Right hindlimb (tissue), 1 donor: ENCODE measurements at places on chromosomes 1 and 21.

GRCh38 chr1:62286786-62287224 is 32.4 kb downstream of the KANK4 start:
- peak; percentile 46 for DNase-seq

DNA sequence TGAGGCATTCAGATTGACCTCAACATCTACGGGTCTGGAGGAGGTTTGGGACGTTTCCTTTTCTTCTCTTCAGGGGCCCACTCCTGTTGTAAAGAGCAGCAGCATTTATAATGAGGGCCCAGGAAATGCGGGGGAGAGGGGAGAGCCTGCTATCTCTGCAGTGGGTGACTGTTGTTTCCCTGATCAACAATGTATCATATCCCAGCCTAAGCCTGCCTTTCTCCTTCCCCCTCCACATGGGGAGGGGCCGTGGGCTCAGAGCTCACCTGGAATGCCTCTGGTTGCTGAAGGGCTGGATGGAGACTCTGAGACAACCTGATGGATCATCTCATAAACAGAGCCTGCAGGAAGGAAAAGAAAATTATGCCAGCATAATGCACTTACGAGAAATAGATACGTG is 36.0 kb upstream of the HAO2 start:
- no peak for DNase-seq

GRCh38 chr1:235160383-235160956 is 580 bp downstream of the RBM34 start:
- DNase-seq: no peak

- no peak for DNase-seq
These were observed 27.5 kb upstream of the JUN start for GRCh38 chr1:58811303-58811702.

DNA sequence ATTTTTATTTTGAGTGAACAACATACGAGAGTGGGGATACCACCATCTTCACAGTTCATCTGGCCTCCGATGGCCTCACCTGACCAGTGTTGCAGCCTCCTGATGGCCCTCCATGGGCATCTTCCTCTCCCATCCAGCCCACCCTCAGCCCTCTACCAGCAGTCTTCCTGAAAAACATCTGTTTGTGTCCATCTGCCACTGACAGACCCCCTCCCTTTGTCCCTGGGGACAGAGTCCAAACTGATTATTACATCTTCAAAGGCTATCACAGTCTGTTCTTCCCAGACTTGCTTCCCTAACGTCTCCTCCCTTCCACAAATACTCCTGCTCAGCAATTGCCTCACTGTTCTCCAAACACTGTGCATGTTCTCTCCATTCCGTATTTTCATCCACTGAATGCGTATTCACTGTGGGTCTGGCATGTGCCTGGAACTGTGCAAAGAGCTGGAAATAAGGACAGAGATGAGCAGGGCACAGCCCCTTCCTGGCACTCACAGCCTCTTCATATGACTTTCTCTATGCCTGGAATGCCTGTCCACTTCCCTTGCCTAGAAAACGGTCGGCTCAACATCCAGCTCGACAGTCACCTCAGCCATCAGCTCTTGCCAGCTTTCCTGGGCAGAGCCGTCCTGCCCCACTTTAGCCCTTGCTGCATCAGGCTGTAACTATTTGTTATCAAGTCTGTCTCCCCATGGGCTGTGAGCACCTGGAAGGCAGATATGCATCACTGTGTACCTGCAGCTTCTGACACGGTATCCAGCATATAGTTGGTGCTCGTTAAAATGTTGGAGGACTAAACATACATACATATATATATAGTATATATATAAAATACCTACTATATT is 8.3 kb upstream of the ATF3 start:
- DNase-seq: no peak

GRCh38 chr1:42738678-42739226 is 1.3 kb downstream of the CLDN19 start:
- DNase-seq: no peak

DNA sequence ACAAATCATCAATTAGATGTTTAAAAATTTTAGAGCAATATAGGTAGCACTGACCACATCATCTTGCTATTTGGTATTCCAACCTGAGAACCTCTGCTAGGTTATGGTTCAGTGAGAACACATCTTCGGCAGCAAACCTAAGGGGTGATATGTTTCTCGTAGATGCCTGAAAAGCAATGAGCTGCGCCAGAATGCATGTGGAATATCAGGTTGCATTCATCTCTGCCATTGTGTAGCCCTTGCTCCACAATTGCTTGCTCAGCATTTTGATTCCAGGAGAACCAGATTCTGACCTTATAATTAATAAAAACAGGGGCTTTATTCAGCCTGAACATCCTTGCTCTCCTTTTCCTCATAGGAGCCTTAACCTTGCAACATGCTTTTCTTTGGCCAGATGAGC is 408.1 kb downstream of the USH2A start:
- DNase-seq: no peak

DNA sequence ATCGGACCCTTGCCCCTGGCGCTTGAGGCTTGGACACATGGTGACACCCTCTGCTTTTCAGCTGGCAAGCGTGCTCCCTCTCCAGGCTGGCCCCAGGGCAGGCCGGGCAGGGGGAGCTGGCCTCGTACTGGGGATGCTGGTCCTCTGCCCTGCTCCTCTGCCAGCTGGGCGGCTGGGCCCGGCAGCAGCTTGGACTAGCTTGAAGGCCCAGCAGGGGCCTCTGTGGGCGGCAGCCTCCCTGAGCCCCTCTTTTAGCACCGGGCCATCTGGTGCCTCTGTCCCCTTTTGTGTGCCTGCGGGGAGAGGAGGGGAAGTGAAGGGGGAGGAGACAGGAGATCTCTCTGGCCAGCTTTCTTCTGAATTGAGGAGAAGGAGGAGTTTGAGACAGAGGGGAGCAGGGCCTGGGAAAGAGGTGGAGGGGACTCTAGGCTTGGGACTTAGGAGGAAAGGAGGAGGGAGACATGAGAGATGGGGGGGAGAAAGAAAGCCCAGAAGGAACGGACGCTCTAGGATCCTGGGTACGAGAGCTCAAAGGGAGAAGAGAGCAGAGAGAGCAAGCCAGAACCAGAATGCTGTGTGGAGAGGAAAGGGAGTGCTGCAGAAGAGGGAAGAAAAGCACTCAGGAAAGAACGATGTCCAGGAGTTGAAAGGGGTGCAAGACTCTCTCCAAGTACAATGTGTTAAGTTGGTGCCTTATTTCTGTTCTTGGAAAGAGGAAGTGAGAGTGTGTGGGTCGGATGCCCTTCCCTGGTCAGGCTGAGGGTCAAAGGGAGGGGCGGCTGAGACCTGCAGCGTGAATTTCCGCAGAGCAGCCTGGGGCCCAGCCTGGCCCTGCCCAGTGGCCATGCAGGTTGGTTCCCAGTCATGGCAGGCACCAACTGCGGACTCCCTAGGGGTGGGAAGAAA is 40.3 kb downstream of the IER5 start:
- no peak for DNase-seq

DNA sequence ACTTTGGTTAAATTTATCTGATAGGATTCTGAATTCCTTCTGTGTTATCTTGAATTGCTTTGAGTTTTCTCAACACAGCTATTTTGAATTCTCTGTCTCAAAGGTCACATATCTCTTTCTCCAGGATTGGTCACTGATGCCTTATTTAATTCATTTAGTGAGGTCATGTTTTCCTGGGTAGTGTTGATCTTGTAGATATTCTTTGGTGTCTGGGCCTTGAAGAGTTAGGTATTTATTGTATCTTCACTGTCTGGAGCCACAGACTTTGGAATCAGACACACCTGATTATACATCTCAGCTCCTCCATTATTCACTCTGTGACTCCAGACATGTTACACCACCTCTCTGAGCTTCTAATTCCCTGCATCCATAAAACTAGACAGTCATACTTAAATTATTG is 34.2 kb upstream of the ETS2 start:
- DNase-seq: no peak

DNA sequence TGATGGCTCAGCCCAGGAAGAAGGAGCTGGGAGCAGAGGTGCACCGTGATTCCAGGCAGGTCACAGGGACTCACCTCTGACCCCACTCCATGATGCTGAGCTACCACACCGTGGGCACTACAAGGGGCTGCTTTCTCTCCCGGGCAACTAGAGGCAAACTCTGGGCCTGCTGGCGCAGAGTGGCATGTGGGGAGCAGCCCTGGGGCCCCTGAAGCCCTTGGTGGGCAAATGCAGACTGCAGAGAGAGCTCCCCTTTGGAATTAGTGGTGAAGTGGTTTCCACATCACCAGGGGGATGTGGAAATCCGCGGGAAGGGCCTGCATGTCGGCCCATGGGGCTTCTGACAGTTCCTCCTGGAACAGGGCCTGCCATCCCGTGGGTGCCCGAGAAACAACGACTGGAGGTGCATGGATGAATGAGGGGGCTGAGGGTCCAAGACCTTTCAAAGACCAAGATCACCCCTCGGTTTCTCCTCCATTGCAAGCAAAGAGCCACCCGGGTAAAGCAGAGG is 11.8 kb upstream of the MMEL1 start:
- DNase-seq: no peak

DNA sequence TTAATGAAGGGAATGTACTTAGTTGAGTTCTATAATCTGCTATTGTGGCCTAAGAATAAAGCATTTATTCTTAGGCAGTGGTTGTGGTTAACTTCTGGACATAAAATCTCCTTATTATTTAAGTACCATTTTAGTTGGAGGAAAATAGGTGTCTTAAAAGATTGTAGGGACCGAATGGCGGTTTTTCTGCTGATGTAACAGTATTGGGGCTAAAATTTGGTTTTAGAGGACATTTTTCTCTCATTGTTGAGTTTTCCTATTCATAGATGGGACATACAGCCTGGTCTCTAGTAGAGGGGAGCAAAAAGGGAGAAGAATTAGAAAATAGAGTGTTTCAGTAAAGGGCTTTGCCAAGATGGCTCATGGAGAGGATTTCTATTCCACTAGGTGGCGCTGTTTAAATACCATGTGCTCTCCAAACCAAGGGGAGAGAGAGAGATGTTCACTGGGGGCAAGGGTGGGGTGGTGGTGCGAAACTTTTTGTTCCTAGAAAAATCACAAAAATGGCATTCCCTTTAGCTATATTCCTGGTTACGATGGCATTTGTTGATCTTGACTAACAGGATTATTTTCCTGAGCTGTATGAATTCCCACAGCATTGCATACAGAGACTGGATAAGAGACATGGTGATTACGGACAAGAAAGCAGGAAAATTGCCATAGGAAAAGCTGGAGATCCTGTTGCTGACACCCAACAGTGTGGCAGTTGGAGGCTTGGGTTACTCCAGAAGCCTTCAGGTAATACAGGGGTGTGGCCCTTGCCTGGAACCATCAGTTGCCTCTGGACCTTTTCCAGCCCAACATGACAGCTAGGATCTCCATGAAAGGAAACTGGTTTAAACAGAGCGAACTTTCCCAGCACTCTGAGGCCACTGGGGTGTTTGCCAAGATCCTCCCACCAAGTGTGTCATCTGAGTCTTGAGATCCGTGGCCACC is 18.2 kb upstream of the FCGR2A start:
- peak; percentile 37 for DNase-seq

DNA sequence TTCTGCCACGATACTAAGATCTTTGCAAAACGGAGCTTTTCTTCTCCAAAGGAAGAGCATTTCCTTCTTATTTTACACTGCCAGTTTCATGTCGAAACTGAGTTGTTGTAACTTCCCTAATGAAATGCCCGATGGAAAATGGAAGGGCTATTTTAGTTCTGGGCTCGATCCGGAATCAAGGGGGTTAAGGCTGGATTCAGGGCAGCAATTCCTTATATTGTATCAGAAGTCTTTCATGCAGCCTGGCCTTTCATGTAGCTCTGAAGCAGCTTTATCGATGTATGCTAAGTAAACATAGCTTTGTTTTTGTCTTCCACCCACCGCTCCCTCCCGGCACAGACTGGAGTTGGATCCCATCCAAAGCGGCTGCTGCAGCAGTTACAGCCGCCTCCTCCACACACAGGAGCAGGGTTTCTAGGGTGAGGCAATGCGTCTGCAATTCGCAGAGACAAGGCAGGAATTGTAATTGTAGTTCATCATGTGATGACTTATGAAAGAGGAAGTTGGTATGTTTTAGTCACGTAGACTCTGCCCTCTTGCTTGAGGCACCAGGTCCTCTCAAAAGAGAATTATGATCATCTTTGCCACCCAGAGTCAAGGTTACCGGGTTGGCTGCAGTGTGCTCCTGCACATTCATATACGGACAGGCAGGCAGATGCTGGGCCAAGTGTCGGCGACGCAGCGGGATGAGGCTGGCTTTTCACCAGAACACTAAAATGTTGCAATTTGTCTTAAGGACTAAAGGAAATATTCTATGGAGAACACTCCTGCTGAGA is 2.6 kb upstream of the IRF2BP2 start:
- DNase-seq: peak; percentile 94

DNA sequence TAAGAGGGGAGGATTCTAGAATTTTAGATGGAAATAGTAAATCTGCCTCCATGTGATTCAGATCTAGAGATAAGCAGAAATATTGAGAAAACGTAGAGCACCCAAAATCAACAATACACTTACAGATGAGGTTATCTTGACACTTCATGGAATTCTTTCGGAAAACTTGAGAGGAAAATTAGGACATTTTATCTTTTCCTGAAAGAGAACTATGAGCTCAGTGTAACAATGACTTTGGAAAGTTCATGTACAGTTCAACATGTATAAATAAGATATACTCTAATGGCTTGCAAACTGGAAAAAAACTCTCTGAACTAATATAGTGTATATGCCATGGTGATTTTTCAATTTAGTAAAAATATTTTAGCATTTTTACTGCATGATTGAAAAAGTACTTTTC is 338.1 kb upstream of the NEGR1 start:
- DNase-seq: no peak

DNA sequence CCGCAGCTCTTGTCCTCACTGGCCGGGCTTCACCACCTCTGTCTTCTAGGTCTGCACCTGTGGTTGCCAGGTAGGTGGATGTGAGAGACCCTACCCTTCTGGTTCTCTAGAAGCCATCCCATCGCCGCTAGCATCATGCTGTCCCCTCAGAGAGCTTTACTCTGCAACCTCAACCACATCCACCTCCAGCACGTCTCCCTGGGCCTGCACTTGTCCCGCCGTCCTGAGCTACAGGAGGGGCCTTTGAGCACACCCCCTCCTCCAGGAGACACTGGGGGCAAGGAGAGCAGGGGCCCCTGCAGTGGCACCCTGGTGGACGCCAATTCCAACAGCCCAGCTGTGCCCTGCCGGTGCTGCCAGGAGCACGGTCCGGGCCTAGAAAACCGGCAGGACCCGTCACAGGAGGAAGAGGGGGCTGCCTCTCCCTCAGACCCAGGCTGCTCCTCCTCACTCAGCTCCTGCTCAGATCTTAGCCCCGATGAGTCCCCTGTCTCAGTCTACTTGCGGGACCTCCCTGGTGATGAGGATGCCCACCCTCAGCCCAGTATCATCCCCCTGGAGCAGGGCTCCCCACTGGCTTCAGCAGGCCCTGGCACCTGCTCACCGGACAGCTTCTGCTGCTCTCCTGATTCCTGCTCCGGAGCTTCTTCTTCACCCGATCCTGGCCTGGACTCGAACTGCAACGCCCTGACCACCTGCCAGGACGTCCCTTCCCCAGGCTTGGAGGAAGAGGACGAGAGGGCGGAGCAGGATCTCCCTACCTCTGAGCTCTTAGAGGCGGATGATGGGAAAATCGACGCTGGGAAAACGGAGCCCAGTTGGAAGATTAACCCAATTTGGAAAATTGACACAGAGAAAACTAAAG is 1.2 kb downstream of the RUSC1 start:
- peak; percentile 39 for DNase-seq
